D721Med (cell line): ENCODE measurements at places on chromosomes 2 and 18.

GRCh38 chr18:77632758-77633157, 383.1 kb downstream of the GALR1 start:
- DNase-seq, result no peak

GRCh38 chr2:103010751-103011150, 248.9 kb downstream of the TMEM182 start:
- DNase-seq, result no peak

DNA sequence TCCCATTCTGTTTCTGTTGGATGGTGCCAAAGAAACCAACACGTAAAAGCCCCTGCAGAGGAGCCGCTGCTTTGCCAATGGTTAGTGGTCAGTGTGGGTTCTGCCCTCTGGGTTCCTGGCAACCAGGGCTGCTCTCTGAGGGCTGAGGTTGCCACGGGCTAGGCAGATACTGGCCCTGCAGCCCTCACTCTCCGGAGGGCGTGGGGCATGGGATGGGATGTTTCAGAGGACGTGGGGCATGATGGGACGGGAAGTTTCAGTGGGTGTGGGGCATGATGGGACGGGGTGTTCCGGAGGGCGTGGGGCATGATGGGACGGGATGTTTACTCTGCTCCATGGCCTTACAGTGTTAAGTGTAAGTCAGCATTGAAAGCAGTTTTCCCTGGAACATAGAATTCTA, 34.2 kb downstream of the ADI1 start:
- no peak for DNase-seq

DNA sequence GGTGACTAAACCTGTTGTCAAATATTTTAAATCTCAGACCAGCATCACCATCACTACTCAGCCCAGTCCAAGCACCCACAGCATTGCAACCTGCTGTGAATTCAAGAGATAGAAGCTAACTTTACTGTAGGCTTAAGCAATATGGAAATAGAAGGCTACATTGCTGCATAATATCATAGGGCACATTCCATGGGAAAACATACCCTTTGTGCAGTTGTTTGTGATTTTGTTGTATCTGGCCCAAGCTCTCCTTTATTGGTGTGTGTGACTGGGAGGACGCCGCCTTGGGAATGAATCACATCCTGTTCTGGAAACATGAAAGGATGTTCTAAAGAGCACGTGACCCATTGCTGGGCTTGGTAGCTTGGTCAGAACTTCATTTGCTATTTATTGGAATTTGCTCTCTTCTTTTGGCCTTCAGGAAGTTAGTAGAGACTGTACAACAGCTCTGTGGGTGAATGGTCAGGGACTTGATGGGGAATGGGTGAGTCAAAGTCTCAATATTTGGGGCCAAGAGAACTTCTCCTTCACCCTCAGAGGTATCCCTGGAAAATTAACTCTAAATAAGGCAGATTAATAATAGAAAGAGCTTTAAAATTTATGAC, 106.8 kb upstream of the SERPINE2 start:
- no peak for DNase-seq

DNA sequence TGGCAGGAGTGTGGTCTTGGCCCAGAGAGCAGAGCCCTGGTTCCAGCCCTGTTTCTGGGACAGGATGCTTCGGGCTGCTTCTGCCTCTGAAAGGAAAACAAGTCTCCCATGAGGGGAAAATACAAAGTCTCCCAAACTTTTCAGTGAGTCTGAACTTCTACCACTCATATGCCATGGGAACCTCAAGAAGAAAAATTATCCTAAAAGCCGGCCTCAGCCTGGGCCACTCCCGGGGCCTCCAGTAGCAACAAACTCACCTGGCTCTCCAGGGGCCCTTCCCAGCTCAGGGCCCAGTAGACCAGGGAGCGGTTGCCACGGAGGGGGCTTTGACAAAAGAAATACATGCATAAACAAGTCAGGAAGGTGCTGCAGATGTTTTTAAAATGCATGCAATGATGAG, 289.2 kb upstream of the HDAC4 start:
- DNase-seq, result no peak

DNA sequence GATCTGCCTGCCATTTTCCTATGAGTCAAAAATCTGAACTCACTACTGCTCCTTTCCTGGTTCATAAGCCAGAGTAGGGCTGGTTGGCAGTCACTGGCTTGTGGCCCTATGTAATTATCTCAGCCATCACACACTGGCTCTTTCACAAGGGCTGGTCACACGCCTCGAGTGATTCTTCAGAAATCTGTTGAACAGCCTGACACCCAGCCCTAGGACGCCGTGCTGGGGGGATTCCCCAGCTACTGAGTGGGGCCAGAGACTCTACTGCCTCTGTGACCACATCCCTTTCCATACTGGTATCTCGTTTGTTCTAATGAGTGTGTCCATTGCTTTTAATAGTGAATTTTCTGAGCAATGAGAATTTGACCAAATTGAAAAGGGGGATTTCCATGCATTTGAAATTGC, 45.8 kb upstream of the RBM44 start:
- DNase-seq, result no peak

DNA sequence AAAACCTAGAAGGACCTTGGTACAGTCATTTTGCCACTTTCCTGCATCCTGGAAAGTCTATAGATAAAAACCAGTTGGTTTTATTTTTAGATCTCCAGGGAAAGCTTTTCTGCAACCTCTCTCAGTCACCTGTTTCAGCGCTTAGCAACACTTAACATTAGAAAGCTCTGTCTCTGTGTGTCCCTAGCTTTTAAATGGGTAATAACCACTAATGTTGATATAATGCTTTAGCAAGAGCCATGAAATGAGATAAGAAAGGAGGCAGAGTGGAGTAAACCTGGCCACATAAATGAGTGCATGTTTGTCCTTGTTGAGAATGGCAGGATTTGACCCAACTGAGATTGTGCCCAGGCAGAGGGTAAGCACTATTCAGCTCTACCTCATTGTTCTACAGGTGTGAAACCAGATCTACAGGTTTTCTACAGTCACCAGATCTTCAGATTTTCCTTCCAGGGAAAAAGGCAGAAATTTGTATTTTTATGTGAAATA, 44.8 kb downstream of the MARCHF4 start:
- DNase-seq, result no peak
